Glomerular endothelial cell (primary cell): ENCODE measurements at places on chromosomes 5 and 9. TPM values are rescaled to one million over a fixed set of nuclear protein-coding genes. Genes with fewer than 3 reads are reported as not detected.

Gene ARL15
- 25.3 and 30.1 TPM in 2 replicates for total RNA-seq

Gene TBC1D2
- 7.2 and 8.6 TPM in 2 replicates for total RNA-seq

Gene TTLL11
- 4.6 and 8.2 TPM in 2 replicates for total RNA-seq

Gene IL13
- not detected in 2 replicates for total RNA-seq

Gene FPGS
- 72.6 and 91.9 TPM in 2 replicates for total RNA-seq

Gene TERT
- not detected in 2 replicates for total RNA-seq

Gene SLC1A3
- not detected in 2 replicates for total RNA-seq

Gene LCN1
- not detected in 2 replicates for total RNA-seq

Gene ANKRD34B
- total RNA-seq: 0.05 and 0.06 TPM in 2 replicates

Gene OR1Q1
- not detected in 2 replicates for total RNA-seq

Gene CCDC192
- not detected in 2 replicates for total RNA-seq

Gene SPATA31A3
- total RNA-seq: not detected in 2 replicates

Gene AHRR
- 23.9 and 32.1 TPM in 2 replicates for total RNA-seq

Gene HAVCR1
- 0.15 TPM in 1 of 2 replicates, not detected in the other for total RNA-seq

Gene S1PR3
- 21.4 and 22.3 TPM in 2 replicates for total RNA-seq

Gene TMC1
- 0.23 and 0.82 TPM in 2 replicates for total RNA-seq

Gene PPIC
- total RNA-seq: 34.0 and 57.3 TPM in 2 replicates

Gene NPR3
- 0.70 and 2.9 TPM in 2 replicates for total RNA-seq

Gene AK8
- total RNA-seq: 0.24 and 1.5 TPM in 2 replicates

Gene KIF12
- 0.70 and 5.3 TPM in 2 replicates for total RNA-seq

Gene CDC42SE2
- 19.1 and 26.0 TPM in 2 replicates for total RNA-seq

Gene GZMA
- not detected in 2 replicates for total RNA-seq

Gene FBP2
- total RNA-seq: not detected in 2 replicates

Gene TMEM252
- total RNA-seq: not detected in 2 replicates

Gene UBQLN1
- 92.3 and 116 TPM in 2 replicates for total RNA-seq

Gene SPINK4
- total RNA-seq: not detected in 2 replicates

Gene PCDHGA10
- 4.0 and 12.4 TPM in 2 replicates for total RNA-seq

Gene INSL4
- not detected in 2 replicates for total RNA-seq

Gene TRAF1
- 4.2 and 4.3 TPM in 2 replicates for total RNA-seq

Gene RNF20
- 14.6 and 19.8 TPM in 2 replicates for total RNA-seq

Gene PCDHB4
- 0.10 and 0.53 TPM in 2 replicates for total RNA-seq

Gene CARD19
- 97.3 and 133 TPM in 2 replicates for total RNA-seq

Gene GALNT12
- total RNA-seq: 0.99 and 2.6 TPM in 2 replicates

Gene TAF11L5
- not detected in 2 replicates for total RNA-seq

Gene PCDHGA6
- total RNA-seq: 4.5 and 6.6 TPM in 2 replicates

Gene LMX1B
- total RNA-seq: 0.10 and 0.64 TPM in 2 replicates

Gene EGFLAM
- 1.2 and 4.3 TPM in 2 replicates for total RNA-seq

Gene EQTN
- total RNA-seq: not detected in 2 replicates

Gene SLC34A1
- not detected in 2 replicates for total RNA-seq

Gene MYOZ3
- 0.53 and 0.93 TPM in 2 replicates for total RNA-seq

Gene ZNF883
- 2.2 and 4.1 TPM in 2 replicates for total RNA-seq

Gene RASGEF1C
- total RNA-seq: not detected in 2 replicates

Gene GRM6
- total RNA-seq: not detected in 2 replicates

Gene VCAN
- 70.5 and 96.0 TPM in 2 replicates for total RNA-seq

Gene DND1
- total RNA-seq: 0.29 and 1.1 TPM in 2 replicates

Gene ELP1
- 18.2 and 21.1 TPM in 2 replicates for total RNA-seq

Gene SGCD
- 0.05 TPM in 1 of 2 replicates, not detected in the other for total RNA-seq

Gene LAMC3
- 0.12 and 0.63 TPM in 2 replicates for total RNA-seq

Gene SLC22A4
- total RNA-seq: 12.0 and 25.0 TPM in 2 replicates

Gene GRIN3A
- not detected in 2 replicates for total RNA-seq

Gene PCDHB9
- total RNA-seq: 0.15 and 0.41 TPM in 2 replicates

Gene ADGRV1
- total RNA-seq: 0.12 and 0.15 TPM in 2 replicates

Gene PTPN3
- total RNA-seq: 1.8 and 3.6 TPM in 2 replicates

Gene SPATA31D4
- total RNA-seq: not detected in 2 replicates

Gene HMGCR
- total RNA-seq: 42.5 and 70.4 TPM in 2 replicates

Gene KYAT1
- 6.1 and 10.5 TPM in 2 replicates for total RNA-seq

Gene TOPORS
- total RNA-seq: 17.3 and 19.1 TPM in 2 replicates

Gene SLC34A3
- total RNA-seq: not detected in 2 replicates

Gene ENTPD8
- total RNA-seq: 0.10 and 0.18 TPM in 2 replicates
